Umbilical cord (tissue), 2 donors: ENCODE measurements at places on chromosomes 13 and 19. TPM values are rescaled to one million over a fixed set of nuclear protein-coding genes. Genes with fewer than 3 reads are reported as not detected.
A peak's percentile ranks its signal among the peaks of the same experiment; 100 is the strongest.

DNA sequence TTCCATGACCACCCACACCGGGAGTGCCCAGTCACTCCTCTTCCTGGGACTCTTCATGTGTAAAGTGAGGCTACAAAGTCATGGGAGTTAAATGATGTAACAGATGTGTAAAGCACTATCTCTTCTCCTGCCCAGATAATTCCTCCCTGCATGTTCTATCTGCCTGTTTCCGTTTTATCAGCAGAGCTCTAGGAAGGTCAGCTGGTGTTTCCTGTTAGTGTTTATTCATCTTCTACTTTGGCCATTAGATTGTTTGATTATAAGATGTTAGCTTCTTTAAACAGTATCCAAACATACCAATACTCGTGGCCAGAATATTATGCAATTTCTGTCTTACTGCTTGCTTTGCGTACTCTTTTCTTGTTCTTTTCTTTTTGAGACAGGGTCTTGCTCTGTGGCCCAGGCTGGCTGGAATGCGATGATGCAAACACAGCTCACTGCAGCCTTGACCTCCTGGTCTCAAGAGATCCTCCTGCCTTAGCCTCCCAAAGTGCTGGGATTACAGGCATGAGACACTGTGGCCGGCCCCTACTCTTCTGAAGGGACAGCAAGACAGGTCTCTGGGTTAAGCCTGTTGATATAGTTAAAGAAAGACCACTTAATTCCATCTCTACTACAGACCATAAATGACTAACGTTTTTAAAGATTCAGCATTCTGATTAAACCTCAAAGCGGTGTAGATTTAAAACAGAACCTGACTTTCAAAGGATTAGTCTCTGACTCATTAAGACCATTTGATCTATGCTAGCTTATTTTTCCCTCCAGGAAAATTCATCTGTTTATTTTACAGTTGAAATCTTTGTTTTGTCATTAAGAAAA, 97.4 kb upstream of the AKAP11 start:
- peak; percentile 92 for DNase-seq

The LRRC63 gene
- 0.72 TPM for total RNA-seq

The PRTN3 gene
- total RNA-seq, result not detected

GRCh38 chr13:22696433-22696832, 484.3 kb upstream of the SGCG start:
- DNase-seq, result no peak
